Activated T-cell treated with anti-CD3 and anti-CD28 coated beads, Interleukin-2, amount 50 U/mL, for 24 hours (primary cell): ENCODE measurements at places on chromosomes 13 and 19.

- DNase-seq: no peak
These were observed 9.0 kb downstream of the NACC1 start for GRCh38 chr19:13127051-13127450.

DNA sequence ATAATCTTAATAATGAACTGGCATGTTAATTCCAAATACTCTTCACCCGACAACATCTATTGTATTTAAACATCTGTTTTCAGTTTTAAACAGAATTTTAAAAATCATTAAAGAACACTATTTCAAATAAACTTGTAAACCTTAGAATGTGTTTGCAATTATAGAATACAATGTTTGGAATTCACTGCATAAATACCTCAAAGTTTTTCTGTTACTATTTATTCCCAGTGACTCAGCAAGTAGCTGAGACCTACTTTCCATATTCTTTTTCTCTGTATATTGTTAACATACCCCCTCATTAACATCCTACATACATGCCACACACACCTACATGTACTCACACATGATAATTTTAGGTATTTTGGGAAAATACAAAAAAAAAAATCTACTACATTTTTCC, 1134.3 kb downstream of the SLITRK1 start:
- no peak for DNase-seq

DNA sequence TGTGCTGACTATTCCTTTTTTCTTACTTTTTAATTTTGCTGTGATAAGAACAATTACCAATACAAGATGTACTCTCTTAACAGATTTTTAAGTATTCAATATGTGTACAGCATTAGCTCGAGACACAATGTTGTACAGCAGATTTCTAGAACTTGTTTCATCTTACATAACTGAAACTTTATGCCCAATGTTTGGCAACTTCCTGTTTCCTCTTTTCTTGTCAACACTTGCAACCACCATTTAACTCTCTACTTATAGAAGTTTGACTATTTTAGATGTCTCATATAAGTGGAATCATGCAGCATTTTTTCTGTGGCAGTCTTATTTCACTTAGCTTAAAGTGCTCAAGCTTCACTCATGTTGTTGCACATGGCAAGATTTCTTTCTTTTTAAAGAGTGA, 1426.8 kb downstream of the SLITRK5 start:
- no peak for DNase-seq

GRCh38 chr13:26996965-26997752, 174.5 kb downstream of the USP12 start:
- DNase-seq: no peak

- no peak for DNase-seq
These were observed 1.9 kb upstream of the CACNG8 start for GRCh38 chr19:53960886-53961285.

DNA sequence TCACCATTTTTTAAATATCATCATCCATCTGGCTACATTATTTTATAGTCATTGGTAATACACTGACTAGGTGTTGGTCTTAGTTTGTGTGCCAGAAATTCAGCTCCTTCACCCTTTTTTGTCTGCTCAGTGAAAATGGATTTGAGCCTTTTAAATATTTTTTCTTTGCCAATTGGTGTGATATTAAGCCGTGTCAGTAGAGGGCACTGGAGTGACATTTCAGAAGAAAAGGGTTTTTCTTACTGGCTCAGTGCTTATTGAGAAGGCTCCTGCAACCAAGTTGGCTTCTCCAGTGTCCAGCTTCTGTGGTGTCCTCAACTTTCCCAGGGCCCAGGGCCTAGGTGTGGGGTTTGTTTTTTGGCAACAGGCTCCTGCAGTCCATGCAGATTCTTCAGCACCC, 546.6 kb downstream of the DACH1 start:
- DNase-seq: no peak

DNA sequence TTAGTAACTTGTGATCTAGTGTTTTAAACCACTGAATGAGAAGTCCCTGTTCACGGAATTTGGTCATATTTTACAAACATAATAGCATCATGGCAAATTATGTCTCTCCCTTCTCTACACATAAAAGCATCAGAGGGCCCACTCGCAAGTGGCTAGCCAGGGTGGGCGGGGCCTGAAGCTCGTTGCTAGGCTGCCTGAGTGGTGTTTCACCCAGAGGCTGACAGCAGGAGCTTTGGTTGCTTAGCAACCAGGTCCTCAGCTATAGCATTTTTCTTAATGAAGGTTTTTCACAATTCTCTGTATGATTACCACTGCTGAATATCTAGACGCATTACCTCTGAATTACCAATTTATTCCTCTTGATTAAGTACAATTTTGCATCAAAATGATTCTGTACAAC, 126.5 kb downstream of the NALCN start:
- DNase-seq: no peak

DNA sequence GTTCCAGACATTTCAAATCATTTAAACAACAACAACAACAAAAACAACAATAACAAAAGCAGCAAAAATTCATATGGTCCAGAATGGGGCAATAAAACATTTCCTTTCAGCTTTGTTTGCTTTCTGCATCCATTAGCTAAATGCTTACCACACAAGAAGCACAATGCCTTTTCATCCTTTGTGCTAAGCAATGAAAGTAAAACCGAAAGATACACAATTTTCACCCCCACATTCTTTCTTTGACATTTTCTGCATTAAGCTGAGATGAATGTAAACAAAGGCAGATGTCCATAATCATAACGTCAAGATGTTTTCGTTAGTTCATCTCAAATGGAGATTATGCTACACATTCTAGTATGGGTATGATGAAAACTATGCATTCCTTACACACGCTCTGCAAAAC, 568.5 kb downstream of the SLITRK6 start:
- DNase-seq: no peak

- DNase-seq: no peak
These were observed 33.6 kb downstream of the MTMR6 start for GRCh38 chr13:25253702-25254101.

DNA sequence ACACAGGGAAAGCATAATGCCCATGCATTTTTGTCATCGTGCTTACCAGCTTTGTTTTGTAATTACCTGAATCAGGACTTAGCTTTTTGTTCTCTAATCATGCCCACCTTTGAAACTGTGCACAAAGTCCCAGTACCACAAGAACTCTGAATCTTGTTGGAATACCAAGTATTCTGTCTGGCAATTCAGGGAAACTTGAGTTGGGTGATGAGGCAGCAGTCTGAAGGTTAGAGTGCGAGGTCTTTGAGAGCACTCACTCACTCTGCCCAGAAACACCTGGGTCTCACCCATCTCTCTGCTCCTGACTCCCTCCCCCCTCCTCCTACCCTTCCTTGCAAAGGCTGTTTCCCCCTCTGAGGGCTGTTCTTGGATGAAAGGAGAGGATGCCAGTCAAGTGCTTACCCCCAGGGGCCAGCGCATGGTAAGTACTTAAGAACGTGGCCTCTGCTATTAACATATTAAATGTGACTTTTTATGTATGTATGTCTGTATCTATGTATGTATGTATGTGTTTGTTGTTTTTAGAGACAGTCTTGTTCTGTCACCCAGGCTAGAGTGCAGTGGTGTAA, 22.4 kb downstream of the SIPA1L3 start:
- DNase-seq: no peak

DNA sequence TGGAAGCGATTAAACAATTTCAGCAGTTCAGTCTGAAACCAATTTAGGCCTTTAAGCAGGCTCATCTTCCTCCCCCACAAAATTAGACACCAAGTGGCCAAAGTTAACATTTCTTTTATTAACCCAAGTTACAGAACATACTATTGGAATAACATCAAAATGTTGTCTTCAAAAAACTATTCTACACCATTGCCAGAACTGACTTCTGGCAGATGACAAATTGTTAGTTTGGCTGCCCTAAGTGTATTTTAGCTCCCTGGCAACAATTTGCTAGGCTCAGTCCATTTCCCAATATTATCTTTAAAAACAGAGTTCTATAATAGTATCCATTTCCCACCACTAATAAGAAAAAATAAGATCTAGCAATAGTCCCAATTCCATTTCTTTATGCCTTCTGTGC, 107.8 kb downstream of the SGCG start:
- DNase-seq: no peak

DNA sequence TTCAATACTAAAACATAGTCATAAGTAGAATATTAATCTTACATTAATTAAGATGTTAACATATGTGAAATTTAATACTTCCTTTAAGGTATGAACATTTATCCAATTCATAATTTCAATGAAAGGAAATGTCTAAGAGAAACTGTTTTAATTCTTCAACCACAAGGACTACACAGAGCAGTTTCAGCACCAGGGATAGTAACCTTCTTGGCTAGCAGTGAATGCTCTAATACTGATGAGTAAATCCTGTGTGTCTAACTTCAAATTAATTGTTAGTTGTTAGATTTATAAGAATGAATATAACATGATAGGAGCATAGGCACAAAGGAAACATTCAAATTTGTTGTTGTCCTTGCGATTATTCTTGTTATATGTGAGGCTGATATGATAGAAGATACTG, 15.6 kb upstream of the NBEA start:
- no peak for DNase-seq

- no peak for DNase-seq
These were observed 27.1 kb downstream of the TSSK6 start for GRCh38 chr19:19487950-19488874.

- DNase-seq: no peak
These were observed 4.7 kb downstream of the GPATCH1 start for GRCh38 chr19:33085570-33086128.

DNA sequence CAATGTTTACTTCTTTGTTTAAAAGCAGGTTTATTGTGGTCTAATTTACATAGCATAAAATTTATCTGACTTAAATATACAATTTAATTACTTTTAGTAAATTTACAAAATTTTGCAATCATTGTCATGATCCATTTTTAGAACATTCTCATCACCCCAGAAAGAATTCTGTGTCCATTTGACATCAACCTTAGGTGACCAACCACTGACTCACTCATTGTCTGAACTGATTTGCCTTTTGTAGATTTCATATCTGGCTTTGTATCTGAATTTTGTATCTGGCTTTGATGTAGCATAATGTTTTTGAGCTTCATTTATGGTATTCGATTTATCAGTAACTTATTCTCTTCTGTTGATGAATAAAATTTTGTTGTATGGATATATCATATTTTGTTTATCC, 40.4 kb downstream of the EDNRB start:
- DNase-seq: no peak

GRCh38 chr13:59603646-59604045, 560.1 kb downstream of the DIAPH3 start:
- DNase-seq: no peak

GRCh38 chr13:37481011-37481884, 117.3 kb downstream of the POSTN start:
- no peak for DNase-seq

- no peak for DNase-seq
These were observed 35.5 kb downstream of the SERTM1 start for GRCh38 chr13:36709136-36709890.

DNA sequence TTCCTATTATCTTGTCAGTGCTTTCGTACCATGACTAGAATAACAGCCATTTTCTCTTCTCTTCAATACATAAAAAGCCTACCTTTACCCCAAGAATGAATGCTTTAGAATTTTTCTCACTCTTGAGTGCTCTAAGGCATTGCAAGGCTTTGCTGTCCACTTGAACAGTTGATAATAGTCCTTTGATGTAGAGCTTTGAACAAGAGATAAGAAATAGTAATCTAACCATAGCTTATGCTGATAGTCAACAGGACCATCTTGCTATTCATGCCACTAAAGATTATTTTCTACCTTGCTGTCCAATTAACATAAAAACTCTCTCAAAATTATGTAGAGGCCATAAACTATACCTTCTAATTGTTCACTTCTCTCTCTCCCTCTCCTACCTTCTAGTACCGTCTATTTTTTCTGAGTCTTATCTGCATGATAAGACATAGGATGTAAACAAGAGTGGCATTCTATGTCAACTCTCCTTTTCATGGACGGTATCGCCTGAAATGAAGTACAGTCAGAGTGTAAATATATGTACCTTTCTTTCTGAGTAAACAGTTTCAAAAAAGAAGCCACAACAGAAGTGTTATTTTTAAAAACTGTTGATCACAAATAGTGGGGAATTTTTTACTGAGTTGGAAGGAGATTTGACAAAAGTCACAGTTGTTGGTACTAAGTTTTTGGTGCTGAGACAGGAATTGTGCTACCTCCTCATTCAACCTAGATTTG, 297.9 kb downstream of the NDFIP2 start:
- no peak for DNase-seq

DNA sequence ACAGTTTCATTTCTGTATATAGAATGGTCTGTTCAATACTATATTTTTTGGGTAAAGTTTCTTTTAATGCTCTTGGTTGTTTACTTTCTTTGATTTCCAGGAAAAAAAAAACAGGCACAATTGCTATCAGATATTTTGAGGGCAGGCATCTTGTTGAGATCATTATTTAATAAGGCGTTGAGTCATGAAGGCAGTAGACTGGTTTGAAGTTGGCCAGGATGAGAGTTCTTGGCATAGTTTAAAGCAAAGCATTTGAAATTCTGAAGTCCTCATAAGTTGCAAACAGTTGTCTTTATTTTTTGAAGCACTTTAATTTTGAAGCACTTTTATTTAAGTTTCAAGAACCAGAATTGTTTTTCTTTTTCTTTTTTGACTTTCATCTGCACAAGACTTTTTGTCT, 2.6 kb upstream of the ZNF175 start:
- DNase-seq: no peak

- no peak for DNase-seq
These were observed 142.7 kb downstream of the DLEU7 start for GRCh38 chr13:50700664-50701305.

DNA sequence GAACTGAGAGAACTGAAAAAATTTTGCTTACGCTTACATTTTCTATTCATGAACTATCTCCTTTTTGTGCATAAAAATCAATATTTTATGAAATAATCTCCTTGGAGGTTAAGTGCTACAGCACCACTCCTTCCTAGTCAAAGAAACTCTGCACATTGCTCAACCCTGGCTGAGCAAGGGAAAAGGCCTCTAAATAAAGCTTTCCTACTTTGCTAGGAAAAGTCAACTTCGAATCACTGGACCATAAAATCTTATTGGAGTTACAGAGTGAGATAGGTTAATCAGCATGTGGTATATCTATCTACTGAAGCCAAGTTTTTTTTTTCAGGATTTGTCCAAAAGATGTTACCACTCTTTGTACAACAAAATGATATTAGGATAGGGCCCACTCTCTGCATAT, 57.5 kb upstream of the HMGB1 start:
- DNase-seq: no peak

GRCh38 chr13:77918391-77919245, at the start of gene EDNRB:
Gene EDNRB (minus strand): TSS chr13:77918831. CDS start chr13:77918573, 258 bp downstream.
- DNase-seq: peak; percentile 29

DNA sequence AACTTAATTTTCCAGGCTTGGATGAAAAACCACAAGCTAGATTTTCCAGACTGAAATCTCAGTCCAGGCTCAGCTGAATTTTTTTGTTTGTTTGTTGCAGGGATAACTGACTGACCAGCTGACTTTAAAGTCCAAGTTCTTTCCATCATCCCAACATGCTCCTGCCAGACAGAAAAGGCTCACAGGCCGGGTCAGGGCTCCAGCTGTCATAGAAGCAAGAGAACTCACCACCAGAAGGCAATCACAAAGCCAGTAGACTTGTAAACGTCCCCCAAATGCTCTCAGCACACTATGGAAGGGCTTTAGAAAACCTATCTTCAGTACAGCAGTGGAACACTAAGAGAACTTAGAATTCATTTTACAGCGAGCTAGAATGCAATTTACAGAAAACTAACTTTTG, 25.5 kb downstream of the DCLK1 start:
- no peak for DNase-seq
